ENCODE measurements at places on chromosomes 5 and 9.

DNA sequence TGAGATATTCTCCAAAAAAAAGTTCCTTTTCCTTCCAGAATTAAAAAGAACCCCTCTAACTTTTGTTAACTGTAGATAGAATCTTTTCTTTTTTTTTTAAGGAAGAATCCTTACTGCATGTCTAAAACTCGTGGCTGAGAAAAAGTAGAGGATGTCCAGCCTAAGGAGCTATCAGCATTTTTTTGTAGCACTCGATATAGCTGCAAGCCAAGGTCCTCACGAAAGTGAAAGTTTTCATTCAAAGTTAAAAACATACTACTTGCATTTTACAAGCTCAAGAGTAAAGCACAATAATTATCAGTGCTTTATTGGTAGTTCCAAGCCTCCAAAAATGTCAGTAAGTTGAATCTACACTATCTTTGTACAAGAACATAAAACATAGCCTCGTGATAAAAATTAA is 28.7 kb upstream of the ZSWIM6 start:
- no peak for DNase-seq

DNA sequence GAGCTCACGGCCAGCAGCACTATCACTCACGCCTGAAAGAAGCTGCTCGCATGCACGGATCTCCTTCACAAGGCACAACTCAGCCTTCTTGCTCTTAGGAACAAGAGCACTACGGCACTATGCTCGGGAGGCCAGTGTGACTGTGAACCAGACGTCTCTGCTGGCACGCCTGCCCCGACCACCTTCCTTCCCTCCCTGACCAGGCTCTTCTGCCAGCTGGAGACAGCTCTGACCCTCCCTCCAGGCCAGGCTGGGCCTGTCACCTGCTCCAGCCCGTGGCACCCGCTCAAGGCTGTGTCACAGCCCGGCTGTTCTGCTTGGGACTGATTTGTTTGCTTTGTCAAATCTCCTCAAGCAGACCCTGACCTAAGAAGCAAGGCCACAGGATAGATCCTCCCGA is 7.0 kb downstream of the TBC1D9B start:
- no peak for DNase-seq

DNA sequence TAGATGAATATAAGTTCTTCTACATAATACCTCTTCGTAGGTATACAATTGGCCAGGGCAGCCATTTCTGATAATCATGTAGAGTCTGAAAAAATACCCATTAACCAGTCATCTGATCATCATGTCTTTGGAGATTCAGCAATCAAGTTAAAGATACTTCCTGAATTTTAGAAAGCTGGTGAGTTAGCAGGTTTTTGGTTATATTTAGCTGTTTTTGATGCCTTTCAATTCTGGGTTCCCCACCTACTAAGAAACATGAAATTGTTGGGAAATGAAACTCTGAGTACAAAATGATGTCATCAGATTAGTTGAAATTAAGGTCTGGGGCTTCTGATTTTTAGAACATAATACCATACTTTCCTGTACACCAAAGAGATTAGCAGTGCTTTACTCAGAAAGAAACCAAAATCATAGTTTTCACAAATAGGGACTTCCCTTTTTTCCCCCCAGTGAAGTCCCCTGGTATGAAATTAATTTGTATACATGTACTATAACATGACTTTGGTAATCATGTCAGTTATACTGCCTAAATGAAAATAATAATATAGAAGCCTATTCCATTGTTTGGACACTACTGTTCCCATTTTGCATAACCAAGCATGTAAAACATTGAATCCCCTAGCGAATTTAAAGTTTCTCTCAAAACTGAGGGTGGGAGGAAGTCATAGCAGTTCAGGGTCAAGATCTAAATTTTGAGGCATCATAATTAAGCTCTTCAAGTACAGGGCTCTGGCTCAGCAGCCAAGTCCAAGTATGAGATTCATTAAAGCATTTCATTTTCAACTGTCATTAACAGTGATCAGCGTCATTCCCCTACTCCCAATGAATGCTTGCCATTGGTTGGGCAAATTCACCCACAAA is 17.9 kb downstream of the PRLR start:
- DNase-seq = no peak

- no peak for DNase-seq
Observed at GRCh38 chr5:81391-82021, 10.5 kb upstream of the PLEKHG4B start.

DNA sequence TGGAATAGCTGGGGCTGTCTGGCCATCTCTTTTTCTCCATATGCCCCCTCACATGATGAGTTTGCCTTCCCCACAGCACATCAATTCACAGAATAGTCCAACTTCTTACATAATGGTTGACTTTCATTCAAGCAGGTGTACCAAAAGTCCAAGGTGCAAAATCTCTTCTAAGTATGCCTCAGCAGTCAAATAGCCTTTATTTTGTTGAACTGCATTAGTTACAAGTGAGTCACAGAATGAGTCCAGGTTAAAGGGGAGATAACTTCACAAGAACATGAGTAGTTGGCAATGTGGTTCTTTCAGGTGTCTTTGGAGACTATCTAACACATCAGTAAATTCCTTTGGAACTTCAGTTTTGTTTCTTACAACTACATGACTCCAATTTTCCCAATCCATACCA is 672.5 kb downstream of the PRELID2 start:
- DNase-seq = no peak

GRCh38 chr5:177087398-177088005 is 787 bp downstream of the FGFR4 start:
- DNase-seq = no peak

DNA sequence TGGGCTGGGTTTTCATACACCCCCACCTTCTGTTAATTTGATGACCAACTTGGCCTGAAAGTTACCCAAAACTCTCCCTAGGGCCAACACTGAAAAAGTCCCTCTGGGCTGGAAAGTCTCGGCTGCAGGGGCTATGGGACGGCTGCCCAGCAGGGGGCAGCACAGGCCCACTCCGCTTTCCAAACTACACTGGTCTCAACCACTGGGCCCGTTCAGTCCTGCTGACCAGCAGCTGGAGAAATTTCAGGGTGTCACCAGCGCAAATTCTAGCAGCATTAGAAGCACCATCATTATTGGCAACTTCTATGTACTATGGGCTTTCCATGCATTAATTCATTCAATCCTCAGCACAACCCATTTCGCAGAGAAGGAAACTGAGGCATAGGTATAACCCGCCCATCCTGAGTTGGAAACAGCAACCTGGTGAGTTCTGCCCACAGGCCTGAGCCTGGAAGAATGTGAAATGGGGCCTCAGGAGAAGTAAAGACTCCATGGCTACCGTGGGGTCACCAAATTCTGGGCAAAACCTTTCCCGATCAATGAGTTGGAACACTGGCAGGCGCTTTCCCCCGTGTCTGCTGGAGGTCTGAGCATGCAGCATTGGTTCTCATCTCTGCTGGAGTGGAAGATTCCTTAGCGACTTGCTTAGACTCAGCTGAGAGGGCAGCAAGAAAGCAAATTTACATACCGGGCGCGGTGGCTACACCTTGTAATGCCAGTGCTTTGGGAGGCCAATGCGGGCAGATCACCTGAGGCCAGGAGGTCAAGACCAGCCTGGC is 9.7 kb downstream of the ORM2 start:
- peak; percentile 12 for DNase-seq

DNA sequence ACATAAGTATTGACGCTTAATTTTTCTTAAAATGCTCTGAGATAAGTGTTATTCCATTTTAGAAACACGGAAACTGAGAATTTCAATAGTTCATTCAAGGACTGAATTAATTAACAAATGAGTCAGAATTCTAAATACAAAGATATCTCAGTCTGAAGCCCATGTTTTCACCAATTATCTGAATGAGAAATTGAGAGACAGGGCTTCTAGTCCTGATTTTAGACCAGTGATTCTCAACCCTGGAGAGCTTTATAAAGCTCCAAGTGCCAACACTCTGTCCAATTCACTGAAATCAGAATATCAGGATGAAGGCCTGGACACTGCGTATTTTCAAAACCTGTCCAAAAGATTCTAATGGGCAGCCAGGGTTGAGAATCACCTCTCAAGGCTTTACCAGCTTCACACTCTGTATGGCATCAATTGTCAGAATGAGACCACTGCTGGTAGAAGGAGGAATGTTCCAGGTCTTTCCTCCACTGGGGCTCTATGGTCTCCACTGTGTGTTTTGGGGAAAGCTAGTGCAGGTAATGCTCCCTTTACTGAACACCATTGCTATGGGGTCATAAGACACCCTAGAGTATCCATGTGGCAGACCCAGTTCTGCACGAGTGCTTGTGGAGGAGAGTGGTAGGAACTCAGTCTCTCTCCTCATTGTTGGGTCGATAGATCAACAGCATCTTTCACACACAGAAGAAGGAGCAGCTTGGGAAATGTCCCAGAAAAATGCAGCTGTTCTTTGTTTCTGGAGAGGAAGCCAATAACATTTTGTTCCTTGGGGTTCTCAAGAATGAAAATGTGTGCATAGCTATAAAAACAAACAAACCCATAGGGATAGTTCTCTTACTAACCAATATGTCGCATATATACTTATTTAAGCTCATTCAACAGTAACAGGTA is 99.7 kb upstream of the OSMR start:
- no peak for DNase-seq

- no peak for DNase-seq
Observed at GRCh38 chr9:113943112-113944009, 67.3 kb downstream of the ZNF618 start.

GRCh38 chr9:95509851-95510708 is 6.7 kb downstream of the PTCH1 start:
- DNase-seq = no peak
